CD4-positive, alpha-beta T cell treated with Interleukin-6 at 100 ng/mL for 8 hours (primary cell): ENCODE measurements at places on chromosomes 13 and 19.

GRCh38 chr13:42807866-42808265, 26.5 kb downstream of the FAM216B start:
- no peak for DNase-seq

DNA sequence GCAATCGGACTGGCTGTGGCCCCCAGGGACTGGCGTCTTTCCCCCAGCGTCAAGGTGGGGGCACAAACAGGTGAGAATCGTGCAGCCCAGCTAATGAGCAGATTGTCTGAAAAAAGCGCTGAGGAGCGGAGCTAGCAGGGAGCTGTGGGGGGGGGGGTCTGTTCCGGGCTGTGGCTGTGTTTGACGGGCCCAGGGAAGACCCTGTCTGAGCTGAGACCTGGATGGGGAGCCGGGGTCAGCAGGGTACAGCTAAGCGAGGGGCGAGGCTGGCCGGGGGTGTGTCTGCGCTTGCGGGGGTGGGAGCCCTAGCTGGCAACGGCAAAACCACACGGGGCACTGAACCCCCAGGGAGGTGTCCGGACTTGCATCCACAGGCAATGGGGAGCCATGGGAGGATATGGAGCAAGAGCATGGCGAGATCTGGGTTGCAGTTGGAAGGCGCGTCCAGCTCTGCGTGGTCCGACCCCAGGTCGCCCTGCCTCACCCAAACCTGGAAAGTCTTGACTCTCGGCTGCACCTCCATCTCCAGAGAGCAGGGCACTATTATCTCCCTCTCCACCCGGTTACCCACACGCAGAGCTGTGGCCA, 4.6 kb downstream of the LINGO3 start:
- no peak for DNase-seq

GRCh38 chr13:105719859-105720258, 815.6 kb downstream of the EFNB2 start:
- no peak for DNase-seq

DNA sequence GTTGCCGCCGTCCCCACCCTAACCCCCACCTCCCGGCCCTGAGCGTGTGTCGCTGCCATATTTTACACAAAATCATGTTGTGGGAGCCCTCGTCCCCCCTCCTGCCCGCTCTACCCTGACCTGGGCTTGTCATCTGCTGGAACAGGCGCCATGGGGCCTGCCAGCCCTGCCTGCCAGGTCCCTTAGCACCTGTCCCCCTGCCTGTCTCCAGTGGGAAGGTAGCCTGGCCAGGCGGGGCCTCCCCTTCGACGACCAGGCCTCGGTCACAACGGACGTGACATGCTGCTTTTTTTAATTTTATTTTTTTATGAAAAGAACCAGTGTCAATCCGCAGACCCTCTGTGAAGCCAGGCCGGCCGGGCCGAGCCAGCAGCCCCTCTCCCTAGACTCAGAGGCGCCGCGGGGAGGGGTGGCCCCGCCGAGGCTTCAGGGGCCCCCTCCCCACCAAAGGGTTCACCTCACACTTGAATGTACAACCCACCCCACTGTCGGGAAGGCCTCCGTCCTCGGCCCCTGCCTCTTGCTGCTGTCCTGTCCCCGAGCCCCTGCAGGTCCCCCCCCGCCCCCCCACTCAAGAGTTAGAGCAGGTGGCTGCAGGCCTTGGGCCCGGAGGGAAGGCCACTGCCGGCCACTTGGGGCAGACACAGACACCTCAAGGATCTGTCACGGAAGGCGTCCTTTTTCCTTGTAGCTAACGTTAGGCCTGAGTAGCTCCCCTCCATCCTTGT, 6.4 kb downstream of the YIPF2 start:
- no peak for DNase-seq

GRCh38 chr13:74597526-74597925, 463.3 kb upstream of the KLF12 start:
- DNase-seq = no peak

DNA sequence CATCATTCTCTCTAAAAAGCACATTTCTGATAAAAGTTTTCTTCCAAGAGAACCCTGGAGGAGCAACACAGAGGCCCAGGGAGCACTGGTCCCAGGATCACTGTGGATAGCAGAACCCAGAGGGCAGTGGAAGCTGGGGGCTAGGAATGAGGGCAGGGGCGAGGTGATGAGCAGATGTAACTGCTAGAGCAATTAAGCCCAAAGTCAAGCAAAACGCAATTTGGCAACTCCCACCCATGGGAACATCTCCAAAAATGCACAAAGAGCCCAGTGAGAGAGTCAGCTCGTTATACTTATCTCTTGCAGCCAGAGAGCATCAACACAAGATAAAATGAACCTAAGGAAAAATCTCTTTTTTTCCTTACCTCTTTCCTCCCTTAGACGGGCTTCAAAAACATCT, 284.2 kb downstream of the TBC1D4 start:
- no peak for DNase-seq

GRCh38 chr13:34862716-34863115, 79.4 kb upstream of the NBEA start:
- DNase-seq = no peak

GRCh38 chr19:57665261-57665806, 3.4 kb upstream of the ZSCAN4 start:
- DNase-seq = no peak

DNA sequence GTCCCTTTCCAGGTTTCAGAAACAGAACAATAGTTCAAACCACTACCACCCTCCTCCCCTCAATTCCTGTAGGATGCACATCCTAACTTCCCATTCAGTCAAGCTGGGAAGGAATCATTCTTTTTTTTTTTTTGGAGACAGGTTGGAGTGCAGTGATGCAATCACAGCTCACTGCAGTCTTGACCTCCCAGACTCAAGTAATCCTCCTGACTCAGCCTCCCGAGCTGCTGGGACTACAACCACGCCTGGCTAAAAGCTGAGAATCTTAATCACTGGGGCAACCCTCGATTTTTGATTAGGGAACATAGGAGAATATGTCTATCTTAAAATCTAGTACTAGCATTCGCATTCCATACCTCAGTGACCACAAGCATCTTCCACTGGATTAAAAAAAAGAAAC, 146.2 kb downstream of the ABCC4 start:
- DNase-seq = no peak

DNA sequence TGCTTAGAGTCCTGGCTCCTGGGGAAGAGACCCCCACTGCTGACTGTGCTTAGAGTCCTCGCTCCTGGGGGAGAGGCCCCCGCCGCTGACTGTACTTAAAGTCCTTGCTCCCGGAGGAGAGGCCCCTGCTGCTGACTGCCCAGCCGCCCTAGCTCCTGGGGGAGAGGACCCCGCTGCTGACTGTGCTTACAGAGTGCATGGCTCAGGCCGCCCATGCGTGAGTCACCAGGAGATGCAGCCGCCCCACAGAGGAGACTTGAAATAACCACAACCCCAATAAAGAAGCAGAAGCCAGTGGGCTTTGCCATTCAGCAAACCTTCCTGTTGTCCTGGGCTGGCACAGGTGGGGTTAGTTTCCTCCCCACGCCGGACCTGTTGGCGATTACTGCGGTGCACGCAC, 79.2 kb upstream of the C13orf46 start:
- DNase-seq = no peak

DNA sequence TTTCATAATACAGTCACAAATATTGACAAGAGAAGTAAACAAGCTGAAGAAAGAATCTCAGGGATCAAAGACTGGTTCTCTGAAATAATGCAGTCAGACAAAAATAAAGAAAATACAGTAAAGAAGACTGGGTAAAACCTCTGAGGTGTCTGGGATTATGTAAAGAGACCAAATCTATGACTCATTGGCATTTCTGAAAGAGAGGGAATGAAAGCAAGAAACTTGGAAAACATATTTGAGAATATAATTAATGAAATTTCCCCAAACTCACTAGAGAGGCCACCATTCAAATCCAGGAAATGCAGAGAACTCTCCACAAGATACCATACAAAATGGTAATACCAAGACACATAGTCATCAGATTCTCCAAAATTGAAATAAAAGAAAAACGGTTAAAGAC, 53.0 kb upstream of the GPC6 start:
- no peak for DNase-seq

GRCh38 chr13:83211301-83211700, 671.0 kb downstream of the SLITRK1 start:
- no peak for DNase-seq
